Nucleus accumbens (tissue), 56 donors: ENCODE measurements at places on chromosomes 7 and 10.
A peak's percentile ranks its signal among the peaks of the same experiment; 100 is the strongest.

DNA sequence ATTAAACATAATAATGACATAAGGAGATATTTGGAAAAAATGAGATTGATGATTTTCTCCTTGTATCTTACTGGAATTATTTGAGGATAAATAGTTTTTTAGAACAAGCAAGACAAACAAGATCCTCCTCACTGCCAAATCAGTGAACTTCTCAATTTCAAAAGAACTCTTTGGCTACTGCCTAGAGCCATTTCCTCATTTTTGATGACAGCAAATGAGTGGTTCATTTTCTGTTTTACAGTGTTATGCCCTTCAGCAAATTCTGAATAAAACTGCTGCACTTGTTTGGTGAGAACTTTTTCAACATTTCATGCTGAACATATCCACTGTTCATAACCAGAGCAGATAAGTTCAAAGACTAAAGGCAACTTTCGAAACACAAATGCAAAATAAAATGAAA lies 42.5 kb upstream of the AHR start:
- DNase-seq: no peak

GRCh38 chr7:64515781-64516180 lies 47.1 kb downstream of the ZNF680 start:
- DNase-seq: no peak

DNA sequence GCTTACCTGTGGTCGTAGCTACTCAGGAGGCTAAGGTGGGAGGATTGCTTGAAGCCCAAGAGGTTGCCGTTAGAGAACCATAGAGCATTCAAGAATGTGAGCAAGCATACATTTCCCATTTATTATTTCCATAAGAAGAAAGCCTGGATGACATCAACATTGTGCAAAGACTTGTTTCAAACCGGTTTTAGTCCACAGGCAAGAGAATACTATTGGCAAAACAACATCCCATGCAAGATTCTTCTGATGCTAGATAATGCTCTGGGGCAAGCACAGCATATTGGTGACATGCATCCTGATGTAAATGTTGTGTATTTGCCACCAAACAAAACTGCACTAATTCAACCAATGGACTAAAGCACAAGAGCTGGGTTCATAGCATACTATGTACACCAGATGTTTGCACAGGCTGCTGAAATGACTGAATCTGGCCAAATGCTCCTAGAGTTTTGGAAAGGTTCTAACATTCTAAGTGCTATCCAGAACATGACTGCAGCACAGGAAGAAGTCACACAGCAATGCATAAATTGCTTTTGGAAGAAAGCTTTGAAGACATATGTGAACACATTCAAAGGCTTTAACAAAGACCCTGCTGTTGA lies 42.6 kb downstream of the OTUD1 start:
- no peak for DNase-seq

GRCh38 chr7:100835903-100836811 lies 8.8 kb upstream of the EPHB4 start:
- no peak for DNase-seq

- no peak for DNase-seq
Observed at GRCh38 chr7:95454438-95455045, 19.7 kb upstream of the PON2 start.

DNA sequence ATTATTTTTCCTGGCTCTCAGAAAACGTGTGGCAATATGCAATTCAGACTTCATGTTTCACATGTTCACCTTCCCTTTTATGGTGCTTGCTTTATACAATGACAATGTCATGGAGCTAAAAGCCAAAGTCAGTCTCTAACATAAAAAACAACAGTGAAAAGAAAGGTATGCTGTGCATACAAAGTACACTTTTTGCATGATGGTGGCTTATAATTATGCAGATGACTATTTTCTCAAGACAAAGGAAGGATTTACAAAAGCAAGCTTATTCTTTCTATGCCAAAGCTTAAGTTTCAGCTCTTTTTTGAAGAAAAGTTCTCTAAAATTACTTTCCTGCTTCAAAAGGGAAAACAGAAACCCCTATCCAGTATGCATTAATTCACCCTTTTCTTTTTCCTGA lies 15.6 kb downstream of the ERCC6 start:
- DNase-seq: no peak

DNA sequence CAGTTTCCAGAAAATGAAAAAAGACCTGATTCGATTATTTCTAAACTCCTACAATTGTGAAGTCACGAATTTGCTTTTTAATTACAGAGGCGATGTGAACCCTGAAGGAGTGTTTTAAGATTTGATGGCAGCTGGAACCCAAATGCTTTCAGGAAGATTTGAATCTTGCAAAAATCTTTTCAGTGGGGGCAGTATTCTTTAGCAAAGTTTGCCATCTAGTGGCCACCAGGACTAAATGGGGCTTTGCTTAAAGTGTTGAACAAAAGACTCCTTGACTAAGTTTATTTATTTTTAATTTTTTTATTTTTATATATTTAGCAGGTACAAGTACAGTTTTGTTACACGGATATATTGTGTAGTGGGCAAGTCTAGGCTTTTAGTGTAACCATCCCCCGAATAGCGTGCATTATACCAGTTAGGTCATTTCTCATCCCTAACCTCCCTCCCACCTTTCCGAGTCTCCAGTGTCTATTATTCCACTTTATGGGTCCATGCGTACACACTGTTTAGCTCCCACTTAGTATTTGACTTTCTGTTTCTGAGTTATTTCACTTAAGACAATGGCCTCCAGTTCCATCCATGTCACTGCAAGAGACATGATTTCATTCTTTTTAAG lies 98.8 kb downstream of the CACNB2 start:
- DNase-seq: no peak

DNA sequence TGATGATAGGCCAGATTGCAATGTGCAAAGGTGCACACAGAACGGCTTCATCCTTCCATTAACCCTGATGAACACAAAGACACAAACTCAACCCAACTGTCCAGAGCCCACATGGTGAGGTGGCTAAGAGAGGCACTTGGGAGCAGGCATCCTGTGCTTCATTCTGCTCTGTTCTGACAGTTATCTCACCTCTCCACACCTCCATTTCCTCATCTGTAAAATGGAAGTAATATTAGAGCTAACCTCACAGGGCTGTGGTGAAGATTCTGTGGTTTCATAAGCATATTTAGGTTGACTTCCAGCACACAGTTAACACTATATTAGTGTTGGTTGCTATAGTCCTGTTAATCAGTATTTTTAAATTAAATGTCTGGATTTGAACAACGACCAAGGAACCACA lies 126.3 kb downstream of the TAX1BP1 start:
- DNase-seq: no peak

DNA sequence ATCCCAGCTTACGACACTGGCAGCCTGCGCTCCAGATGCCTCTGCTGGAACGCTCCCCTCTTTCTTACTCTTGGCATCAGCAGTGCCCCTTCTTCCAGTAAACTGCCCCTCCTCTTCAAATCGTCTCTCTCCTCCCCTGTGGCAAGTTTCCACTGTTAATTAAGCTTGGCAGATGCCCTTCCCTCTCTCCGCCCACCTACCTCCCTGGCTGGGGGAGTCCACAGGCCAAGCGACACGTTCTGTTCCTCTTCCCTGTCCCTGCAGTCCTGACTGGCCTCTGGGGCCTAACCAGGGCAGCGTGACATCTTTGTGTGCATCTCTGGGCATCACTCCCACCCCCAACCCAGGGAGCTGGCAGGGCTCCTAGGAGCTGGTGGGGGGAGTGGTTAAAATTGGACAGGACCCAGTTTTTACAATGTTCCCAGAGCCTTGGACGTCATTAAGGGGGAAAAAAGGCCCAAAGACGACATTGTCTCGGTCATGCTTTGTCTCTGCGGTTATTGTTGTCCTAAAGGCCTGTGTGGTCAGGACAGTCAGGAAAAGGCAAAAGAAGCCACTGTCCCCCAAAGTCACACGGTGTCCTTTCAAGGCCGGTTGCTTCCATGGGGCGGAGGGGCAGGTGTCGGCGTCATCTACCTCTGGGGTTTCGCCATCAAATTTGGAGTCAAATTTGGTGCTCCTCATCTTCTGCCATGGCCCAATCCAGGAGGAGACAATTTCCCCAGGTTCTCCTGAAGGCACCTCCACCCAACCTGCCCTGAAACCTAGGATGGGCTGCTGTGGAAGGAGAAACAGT lies 54.2 kb downstream of the DLG5 start:
- peak; percentile 87 for DNase-seq

GRCh38 chr7:36391436-36392198 lies 2.0 kb downstream of the ANLN start:
- DNase-seq: no peak

GRCh38 chr10:132850896-132851295 lies 64.9 kb upstream of the NKX6-2 start:
- DNase-seq: no peak

- no peak for DNase-seq
Observed at GRCh38 chr7:93228302-93228701, 2.0 kb upstream of the HEPACAM2 start.

GRCh38 chr7:131225619-131226513 lies 101.8 kb upstream of the MKLN1 start:
- DNase-seq: peak; percentile 5

DNA sequence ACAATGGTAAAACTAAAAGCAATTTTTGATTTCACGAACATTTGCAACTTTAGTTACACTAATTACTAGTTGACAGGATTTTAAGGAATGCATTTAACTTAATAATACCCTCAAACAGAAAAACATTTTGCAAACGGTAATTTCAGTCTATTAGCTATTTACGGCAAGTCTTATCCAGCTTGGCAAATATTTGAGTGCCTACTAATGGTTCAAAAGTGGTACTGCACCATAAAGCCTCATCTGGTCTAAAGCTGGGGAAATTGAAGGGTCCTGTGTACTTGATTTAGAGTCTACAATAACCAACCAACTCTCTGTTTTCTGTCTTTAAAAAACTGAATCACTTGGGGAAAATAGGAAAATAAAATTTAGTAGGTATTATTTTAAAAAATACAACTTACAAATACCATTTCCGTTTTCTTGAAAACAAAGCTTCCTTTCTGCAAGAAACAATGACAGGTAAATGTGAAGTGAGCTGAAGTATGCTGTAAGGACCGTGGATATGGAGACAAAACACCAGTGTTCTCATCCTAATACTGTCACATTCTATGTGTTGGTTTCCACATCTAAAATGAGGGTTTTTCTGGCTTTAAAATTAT lies 142.3 kb downstream of the VPS50 start:
- no peak for DNase-seq

- DNase-seq: no peak
Observed at GRCh38 chr7:143120691-143121405, 11.0 kb upstream of the PIP start.

GRCh38 chr7:96322373-96322695 lies 436 bp upstream of the SLC25A13 start:
- DNase-seq: no peak

DNA sequence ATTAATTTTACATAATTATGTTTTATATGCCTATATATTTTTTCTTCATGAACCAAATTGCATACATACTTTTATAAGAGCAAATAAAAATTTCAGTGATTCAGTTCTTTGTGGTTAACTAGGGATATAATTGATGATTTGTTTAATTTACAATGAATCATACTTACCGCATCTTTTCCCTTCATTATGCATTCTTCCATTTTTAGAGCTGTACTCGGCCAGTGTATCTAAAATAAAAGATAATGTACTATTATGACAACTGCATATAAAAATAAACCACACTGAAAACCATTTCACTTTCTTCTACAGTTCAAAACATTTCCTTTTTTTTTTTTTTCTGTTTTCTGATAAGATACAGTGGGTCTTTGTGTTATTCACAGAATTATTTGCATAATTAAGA lies 179.9 kb downstream of the SEMA3E start:
- DNase-seq: no peak

GRCh38 chr7:151129117-151129959 lies 38.2 kb downstream of the GBX1 start:
- DNase-seq: no peak

DNA sequence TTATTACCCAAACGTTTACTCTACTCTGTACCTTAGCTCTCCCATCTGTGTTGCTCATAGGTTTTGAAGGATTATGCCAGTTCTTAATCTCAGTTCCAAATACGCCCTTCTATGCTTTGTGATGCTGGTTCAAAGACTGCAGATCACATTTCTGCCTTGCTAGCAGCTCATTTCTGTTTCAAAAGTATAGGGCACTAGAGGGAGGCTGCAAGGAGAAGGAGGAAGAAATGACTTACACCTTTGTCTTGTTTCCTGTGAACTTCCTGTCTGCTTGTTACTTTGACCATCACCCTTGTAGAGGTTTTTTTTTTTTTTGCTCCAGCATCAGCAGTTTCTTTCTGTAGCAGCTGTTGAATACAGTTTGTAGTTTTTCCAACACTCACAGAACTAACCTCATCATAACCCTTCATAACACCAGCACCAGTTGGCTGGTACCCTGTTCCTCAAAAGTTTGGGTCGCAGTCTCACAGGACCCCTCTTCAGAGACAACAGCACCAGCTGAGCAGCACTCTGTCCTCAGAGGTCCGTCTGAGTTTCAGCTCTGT lies 16.5 kb downstream of the SLK start:
- DNase-seq: no peak

GRCh38 chr7:80843018-80843677 lies 75.7 kb downstream of the SEMA3C start:
- no peak for DNase-seq

DNA sequence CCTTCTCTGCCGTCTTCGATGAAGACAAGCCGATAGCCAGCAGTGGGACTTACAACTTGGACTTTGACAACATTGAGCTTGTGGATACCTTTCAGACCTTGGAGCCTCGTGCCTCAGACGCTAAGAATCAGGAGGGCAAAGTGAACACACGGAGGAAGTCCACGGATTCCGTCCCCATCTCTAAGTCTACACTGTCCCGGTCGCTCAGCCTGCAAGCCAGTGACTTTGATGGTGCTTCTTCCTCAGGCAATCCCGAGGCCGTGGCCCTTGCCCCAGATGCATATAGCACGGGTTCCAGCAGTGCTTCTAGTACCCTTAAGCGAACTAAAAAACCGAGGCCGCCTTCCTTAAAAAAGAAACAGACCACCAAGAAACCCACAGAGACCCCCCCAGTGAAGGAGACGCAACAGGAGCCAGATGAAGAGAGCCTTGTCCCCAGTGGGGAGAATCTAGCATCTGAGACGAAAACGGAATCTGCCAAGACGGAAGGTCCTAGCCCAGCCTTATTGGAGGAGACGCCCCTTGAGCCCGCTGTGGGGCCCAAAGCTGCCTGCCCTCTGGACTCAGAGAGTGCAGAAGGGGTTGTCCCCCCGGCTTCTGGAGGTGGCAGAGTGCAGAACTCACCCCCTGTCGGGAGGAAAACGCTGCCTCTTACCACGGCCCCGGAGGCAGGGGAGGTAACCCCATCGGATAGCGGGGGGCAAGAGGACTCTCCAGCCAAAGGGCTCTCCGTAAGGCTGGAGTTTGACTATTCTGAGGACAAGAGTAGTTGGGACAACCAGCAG lies 60.4 kb upstream of the BTBD16 start:
- no peak for DNase-seq
